BJ (cell line): ENCODE measurements at places on chromosomes 6 and 20.

DNA sequence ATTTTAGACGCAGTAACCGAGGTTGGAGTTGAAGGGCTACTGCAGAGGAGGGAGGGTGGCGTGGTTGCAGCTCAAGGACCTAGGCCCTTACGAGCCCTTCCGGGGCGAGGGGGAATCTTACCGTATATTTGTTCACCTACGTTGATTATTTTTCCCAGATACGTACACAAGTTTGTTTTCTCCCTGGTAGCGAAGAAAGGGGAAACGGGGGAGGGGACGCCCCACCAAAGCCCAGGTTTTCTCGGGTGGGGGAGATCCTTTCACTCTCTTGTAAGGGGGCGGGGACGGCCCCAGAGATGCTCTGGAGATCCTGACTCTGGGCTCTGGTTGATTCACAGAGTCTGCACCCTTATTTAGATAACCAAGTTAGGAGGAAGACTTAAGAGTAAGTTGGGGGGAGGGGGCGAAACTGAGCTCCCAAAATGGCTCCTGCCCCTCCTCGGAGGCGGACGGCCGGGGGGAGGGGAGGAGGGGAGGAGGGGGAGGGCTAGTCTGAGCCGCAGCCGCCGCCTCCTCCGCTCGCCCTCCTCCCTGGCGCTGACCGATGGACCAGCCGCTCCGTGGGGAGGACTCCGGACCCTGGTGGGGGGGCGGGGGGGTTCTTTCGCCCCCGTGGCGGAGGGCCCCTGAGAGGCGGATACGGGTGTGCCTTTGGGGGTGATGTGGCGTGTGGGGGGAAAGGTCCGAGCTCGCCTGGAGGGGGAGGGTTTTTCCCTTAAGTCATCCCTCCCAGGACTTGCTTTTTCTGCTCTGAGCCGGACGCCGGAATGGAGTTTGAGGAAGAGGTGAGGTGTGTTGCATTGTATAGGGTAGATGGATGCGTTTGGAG lies 2.2 kb downstream of the BRD2 start:
- DNase-seq = no peak

GRCh38 chr6:123168892-123169773 lies 173.1 kb downstream of the CLVS2 start:
- DNase-seq = no peak

- DNase-seq = no peak
Observed at GRCh38 chr20:53032478-53032932, 60.3 kb downstream of the TSHZ2 start.

- DNase-seq = no peak
Observed at GRCh38 chr6:102981490-102982015, 1588.0 kb downstream of the GRIK2 start.

DNA sequence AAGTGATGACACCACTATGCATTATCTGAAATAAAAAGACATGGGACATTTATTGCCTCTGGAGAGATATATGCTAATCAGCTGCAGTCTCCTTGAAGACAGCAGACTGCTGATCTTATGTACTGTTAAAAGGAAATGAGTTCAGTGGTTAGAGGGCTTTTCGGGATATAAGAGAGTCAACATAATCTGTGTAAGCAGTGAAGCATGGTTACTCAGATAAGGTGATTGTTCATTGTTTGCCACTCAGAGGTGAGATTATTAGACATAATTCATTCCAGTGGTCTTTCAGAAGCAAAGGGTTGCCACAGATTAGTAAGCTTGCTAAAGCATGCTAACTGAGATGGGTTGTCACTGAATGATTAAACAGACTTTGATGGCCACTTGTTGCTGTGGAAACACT lies 1450.7 kb upstream of the ADGRB3 start:
- DNase-seq = no peak

GRCh38 chr20:37020636-37021035 lies 69.1 kb upstream of the SAMHD1 start:
- no peak for DNase-seq

GRCh38 chr20:6269168-6269873 lies 146.5 kb upstream of the FERMT1 start:
- DNase-seq = no peak

DNA sequence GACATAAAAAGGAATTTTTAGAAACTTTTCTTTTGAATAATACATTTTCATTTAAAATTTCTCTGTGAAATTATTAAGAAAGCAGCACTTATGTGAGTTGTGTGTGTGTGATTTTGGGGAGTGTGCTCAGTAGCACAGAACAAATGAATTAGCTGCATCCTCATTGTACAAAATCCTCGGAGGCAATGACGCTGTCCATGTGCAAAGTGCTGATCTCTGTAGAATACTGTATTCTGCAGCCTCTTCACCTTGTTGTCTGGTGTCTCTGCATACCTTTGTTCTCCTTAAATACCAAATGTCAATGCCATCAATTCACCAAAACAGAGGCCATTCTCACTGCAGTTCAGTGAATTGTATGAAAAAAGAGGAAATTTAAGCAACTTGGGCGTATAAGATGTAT lies 838.4 kb downstream of the QKI start:
- no peak for DNase-seq

DNA sequence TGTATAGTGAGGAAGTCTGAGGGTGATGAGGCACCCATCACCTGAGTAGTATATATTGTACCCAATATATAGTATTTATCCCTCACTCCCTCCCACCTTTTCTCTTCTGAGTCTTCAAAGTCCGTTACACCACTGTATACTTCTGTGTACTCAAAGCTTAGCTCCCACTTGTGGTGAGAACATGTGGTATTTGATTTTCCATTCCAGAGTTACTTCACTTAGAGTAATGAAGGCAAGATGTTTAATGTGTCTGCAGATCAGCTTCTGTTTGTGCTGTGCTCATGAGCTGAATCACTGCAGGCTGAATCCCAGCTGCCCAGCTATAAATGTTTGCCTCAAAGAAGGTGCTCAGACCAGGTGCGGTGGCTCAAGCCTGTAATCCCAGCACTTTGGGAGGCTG lies 139.3 kb upstream of the FOXA2 start:
- no peak for DNase-seq

DNA sequence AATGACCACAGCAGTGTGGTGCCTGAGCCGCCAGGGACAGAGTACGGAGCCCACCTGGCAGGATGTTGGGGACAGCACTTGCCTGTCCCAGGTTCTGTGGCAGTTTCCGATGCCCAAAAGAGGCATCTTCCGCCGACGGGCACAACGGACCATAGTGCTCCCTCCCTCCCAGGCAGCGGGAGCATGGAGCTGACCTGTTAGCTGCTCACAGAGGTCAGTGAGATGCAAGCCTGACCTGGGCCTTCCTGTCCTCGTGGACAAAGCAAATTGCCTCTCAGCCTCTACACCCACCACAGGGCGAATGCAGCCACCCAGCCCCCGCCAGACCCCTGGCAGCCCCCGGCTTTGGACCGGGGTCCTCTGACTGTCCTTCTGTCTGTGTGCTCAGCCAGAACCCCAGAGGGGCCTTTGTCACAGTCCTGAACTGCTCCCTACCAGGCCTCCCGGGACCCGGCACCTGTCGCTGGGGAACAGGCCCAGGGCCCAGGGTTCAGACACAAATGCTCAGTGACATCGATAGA lies 16.2 kb upstream of the FRMD1 start:
- DNase-seq = no peak

GRCh38 chr6:20116792-20117191 lies 95.5 kb downstream of the MBOAT1 start:
- no peak for DNase-seq

DNA sequence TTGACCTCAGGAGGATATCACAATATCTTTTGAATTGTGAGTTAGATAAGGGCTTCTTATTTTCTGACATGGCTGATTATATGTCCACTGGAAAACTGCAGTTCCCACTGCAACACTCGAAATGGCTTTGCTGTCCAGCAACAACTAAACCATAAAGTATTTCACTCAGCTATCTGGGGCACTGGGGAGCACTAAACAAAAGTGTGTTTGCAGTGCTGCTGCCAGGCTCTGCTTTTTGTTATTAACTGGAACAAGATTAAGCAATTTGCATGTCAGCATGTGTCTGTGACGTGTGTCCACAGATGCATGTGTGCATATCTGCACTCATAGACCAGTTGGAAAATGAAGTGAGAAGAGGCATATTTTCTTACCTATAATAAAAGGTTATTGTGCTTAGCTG lies 107.8 kb upstream of the CCN2 start:
- DNase-seq = no peak

DNA sequence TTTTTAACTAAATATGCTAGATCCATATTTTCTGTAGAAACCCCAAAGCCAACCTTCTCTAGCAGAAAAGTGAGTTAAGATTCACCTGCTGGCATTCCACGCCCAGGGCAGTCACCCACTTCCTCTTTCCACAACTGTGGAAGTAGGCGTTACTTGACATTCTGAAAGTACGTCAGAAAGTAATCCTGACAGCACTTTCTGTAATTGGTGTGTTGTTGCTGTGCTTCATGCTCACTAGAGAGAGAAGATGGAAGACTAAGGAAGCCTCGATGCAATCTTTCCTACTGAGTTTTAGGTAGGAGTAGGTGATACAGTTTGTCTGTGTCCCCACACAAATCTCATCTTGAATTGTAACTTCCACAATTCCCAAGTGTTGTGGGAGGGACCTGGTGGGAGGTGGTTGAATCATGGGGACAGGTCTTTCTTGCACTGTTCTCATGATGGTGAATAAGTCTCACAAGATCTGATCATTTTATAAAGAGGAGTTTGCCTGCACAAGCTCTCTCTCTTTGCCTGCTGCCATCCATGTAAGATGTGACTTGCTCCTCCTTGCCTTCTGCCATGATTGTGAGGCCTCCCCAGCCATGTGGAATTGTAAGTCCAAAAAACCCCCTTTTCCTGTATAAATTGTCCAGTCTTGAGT lies 101.1 kb downstream of the MAP3K7 start:
- DNase-seq = no peak
